Urinary bladder (tissue), 4 donors: ENCODE measurements at places on chromosomes 4 and X. TPM values are rescaled to one million over a fixed set of nuclear protein-coding genes. Genes with fewer than 3 reads are reported as not detected.

GRCh38 chrX:70411475-70411874 is 11.6 kb upstream of the GDPD2 start:
- no peak for DNase-seq

DNA sequence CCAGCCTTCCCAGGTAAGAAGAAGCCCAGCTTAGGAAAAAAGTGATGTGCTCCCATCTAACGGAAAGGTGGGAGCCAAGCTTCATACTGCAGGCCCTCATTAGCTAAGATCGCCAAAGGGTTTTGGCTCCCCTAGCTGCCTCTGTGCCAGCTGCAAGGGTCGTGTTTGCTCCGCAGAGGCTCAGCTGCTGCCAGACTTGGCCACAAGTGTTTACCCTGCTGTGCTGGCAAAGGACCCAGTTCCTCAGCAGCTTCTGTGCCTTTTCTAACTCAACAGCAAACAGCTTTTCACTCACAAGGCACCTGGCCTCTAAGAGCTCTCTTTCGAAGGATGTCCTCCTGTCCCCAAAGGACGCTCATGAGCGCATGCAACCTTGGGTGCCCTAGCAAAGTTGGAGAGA is 12.2 kb upstream of the VMA21 start:
- no peak for DNase-seq

GRCh38 chrX:70970482-70970995 is 39.6 kb upstream of the SLC7A3 start:
- no peak for DNase-seq

DNA sequence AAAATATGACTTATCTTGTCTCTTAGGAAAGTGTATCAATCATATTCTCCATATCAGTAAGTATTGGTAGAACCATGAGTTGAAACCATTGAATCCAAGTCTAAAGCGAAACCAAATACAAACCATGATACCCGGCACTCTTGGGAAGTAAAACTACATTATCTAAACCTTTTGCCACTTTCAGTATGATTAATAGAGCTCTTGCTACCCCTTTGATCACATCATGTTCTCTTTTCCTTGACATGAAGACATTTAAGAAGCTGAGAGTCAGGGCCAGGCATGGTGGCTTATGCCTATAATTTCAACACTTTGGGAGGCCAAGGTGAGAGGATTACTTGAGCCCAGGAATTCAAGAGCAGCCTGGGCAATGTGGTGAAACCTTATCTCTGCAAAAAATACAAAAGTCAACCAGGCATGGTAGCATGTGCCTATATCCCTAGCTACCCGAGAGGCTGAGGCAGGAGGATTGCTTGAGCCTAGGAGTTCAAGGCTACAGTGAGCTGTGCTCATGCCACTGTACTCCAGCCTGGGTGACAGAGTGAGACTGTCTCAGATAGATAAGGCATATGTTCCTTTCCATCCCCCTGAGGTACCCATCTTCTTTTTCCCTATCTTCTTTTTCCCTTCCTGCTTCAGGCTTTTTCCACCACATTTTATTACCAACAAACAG is 45.4 kb downstream of the CEP135 start:
- no peak for DNase-seq

DNA sequence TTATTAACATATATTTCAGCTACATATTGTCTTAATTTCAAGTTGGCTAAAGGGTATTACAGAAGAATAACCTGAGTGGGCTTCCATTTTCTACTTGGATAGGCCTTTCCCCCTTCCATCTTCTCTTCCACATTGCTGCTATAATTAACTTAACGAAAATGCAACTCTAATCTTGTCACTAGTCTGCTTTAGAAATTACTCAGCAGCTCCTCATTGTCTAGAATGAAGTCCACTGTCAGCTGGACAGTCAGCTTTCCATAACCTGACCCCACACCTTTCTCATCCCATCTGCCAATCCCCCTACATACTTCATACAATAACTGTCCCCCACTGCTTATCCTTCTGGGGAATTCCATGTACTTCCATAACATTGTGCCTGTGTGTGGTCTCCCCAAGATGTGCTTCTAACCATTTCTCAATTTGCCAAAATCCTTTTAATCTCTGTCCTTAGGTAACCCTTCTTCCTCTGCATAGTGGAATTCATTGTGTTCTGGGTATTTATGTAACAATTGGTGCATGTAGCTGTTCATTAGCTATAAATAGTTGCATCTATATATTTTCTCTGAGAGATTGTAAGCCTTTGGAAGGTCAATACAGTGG is 4.8 kb downstream of the MND1 start:
- no peak for DNase-seq

DNA sequence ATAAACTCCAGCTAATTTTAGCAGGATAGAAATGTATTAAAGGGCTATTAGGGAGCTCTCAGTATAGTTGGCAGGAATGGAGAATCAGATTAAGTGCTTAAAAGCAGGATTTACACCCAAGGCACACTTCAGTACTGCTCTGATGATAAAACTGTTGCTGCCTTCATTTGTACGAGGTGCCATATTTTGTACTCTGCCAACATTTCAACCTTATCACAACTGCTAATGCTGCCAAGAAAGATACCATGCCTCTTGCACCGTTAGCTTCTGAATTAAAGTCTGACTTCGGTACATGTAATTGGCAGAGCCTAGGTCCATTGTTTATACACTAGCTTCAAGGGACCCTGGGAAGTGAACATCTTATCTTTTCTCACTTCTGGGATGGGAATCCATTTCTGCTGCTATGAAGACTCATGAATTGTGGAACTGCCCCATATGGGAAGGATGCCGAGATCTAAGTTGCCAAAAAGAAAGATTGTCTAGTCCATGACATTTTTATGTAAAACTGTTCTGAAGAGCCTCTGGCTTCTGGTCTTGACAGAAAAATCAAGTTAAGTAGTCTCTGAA is 624.0 kb upstream of the IGFBP7 start:
- no peak for DNase-seq

GRCh38 chr4:128913228-128913627 is 103.7 kb downstream of the JADE1 start:
- no peak for DNase-seq

GRCh38 chrX:49272421-49272820 is 2.8 kb downstream of the PPP1R3F start:
- no peak for DNase-seq

GRCh38 chr4:126238013-126238412 is 923.3 kb downstream of the FAT4 start:
- no peak for DNase-seq

- no peak for DNase-seq
These were observed 93.6 kb upstream of the PJA1 start for GRCh38 chrX:69258893-69259292.

GRCh38 chr4:116015062-116015461 is 901.6 kb upstream of the NDST4 start:
- DNase-seq = no peak

GRCh38 chr4:56958111-56958517 is 19.3 kb downstream of the NOA1 start:
- peak; percentile 26 for DNase-seq

DNA sequence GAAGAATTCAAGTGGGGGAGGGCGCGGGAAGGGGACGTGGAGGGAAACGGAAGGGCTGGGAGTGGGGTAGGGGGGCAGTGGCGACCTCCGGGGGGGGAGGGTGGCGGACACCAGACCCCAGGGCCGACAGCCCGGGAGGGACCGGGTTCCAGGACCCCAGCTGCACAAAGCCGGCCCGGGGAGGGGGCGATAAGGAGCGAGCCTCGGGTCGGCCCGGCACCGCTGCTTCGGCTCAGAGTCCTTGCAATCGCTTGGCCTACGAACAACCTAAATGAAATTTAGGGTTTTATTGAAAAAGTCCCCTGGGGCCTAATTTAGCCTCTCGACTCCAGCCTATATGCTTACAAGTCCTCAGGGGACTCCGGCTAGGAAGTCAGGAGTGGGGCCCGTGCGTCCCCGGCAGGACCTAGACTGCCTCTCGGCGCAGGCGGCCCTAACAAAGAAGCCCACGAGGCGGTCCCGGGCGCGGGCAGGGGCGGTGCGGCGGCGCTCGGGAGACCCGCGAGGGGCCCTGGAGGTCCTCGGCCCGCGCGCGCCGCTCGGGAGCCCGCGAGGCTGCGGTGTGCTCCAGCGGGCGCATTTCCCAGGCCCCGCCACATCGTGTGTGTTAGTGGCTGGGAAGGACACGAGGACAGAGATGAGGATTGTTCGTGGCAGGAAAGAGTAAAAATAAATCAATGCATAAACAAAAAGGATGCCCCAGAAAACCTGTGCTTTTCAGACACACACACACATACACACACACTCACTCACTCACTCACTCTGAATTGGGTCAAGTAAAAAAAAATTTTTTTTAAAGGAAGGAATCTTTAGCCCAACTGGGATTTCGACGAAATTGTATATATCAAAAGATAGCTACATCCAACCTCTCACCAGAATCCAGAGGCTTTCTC is 70.0 kb downstream of the MGST2 start:
- no peak for DNase-seq

DNA sequence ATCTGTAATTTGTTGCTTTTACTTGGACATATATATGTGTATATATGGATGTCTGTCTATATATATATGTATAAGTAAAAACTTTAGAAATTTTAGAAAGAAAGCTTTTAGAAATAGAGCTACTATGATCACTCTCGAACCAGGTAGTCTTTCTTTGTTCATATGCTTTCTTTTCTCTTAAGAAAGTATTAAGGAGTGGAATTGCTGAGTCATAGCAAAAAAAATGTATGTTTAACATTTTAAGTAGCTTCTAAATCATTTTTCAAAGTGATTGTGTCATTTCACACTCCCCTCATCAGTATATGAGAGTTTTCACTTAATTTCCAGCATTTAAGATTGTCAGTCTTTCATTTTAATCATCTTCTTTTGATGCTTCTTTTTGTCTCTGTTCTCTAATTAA is 447.9 kb upstream of the TECRL start:
- no peak for DNase-seq

GRCh38 chr4:37674439-37674838 is 11.7 kb downstream of the RELL1 start:
- DNase-seq = no peak

- DNase-seq = no peak
These were observed 42.6 kb upstream of the PDE5A start for GRCh38 chr4:119671205-119671604.

DNA sequence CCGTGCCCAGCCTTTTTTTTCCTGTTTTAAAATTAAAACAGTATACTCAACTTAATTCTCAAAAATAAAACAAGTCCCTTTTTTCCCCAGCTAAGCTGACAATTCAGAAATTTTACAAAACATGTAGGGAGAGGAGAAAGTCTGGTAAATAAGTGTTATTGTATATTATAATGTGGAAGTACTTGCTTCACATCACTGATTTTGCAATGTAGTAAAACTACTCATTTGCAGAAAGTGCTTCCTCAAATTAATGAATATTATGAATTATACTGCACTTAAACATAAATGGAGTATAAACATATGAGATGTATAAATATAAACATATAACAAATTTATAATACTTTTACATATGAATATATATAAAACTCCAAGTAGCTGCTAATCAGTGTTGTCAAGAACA is 11.6 kb upstream of the H2AZ1 start:
- DNase-seq = no peak

DNA sequence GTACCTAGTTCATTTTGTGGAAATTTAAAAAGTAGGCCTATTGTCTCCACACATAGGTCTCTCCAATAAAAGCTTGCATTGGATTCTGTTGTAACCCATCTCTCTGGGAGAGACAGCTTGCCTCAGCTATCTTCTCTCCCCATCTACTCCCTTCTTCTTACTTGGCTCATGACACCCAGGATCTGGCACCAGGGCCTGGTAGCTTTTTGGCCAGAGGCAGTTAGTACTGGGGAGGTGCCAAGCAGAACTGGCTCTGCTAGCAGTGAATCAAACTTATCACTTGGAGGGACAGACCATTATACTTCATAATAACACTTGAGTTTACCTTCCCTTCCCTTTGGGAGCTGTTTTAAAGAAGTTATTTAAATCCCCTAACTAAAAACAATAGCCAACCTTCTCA is 31.8 kb downstream of the PLAC1 start:
- DNase-seq = no peak

GRCh38 chr4:112591593-112591992 is 45.1 kb downstream of the ZGRF1 start:
- no peak for DNase-seq

GRCh38 chr4:71189471-71189870 is 149.3 kb upstream of the SLC4A4 start:
- no peak for DNase-seq

- DNase-seq = no peak
These were observed 33.7 kb upstream of the MSL3 start for GRCh38 chrX:11724122-11725017.

DNA sequence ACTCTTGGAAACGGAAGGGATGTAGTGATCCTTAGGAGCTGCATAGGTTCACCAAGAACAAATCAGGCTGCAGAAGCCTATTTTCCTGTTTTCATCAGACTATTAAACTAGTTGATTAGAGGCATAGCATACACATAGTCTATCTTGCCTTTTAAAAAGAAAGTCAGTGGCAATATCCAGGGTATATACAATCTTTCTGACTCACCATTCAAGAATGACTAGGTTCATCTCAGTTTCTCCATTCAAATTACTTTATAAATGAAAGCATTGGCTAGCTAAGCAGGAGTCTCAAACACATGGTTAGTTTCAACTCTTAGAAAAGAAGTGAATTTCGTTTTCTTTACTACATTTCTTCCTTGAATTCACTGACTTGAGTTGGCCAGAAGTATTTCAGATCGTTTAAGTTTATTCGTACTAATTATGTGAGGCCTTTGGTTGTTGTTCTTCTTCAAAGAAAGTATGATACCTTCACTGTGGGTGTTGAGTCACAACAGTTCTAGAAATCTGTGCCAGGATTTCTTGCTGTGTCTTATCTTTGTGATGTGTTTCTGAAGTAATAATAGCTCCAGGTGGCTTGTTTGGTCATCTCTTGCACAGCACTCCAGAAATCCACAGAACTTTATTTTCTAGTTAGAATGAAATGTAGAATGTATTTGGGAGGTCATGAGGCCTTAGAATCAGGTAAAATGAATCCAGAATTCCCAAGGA is 88.2 kb downstream of the AWAT2 start:
- DNase-seq = no peak

GRCh38 chr4:148398988-148399387 is 43.2 kb downstream of the NR3C2 start:
- DNase-seq = no peak

- no peak for DNase-seq
These were observed 58.4 kb upstream of the CCDC149 start for GRCh38 chr4:24971192-24971591.

Gene EPGN
- 0.77 TPM for polyA plus RNA-seq

Gene ZMAT1
- 3.6 TPM for polyA plus RNA-seq

Gene CLDN34
- polyA plus RNA-seq = not detected

Gene ADH1B
- polyA plus RNA-seq = 864 TPM

Gene ADRA2C
- 5.8 TPM for polyA plus RNA-seq

Gene PROM1
- 13.5 TPM for polyA plus RNA-seq

Gene RNF175
- polyA plus RNA-seq = 0.27 TPM

Gene ZXDA
- polyA plus RNA-seq = 3.1 TPM

Gene CXorf65
- not detected for polyA plus RNA-seq

Gene RBMXL3
- polyA plus RNA-seq = not detected

Gene FGB
- polyA plus RNA-seq = 11.6 TPM

Gene CLNK
- 0.15 TPM for polyA plus RNA-seq

Gene KCTD8
- 0.13 TPM for polyA plus RNA-seq

Gene HHIP
- 9.1 TPM for polyA plus RNA-seq

Gene TRIM61
- polyA plus RNA-seq = 0.94 TPM

Gene IL3RA
- polyA plus RNA-seq = 16.7 TPM

Gene REELD1
- 0.13 TPM for polyA plus RNA-seq
